ENCODE measurements at places on chromosomes 1 and 21.
A peak's percentile ranks its signal among the peaks of the same experiment; 100 is the strongest.

DNA sequence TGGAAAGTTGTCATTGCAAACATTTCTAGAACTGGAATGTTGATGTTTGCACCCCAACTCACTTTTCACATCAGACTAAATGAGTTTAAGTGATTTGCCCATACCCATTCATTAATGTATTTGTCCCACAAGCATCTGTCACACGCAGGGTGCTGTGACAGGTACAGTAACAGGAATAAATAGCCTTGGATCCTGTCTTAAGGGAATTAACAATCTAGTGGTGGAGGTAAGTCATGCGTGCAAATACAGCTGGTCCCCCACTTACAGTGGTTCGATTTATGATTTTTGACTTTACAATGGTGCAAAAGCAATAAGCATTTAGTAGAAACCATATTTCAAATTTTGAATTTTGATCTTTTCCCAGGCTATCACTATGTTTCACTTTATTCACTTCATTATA is 17.5 kb upstream of the PRDM2 start:
- no peak for DNase-seq

- no peak for DNase-seq
These were observed 31.4 kb upstream of the KIRREL1 start for GRCh38 chr1:157961805-157962762.

GRCh38 chr1:183498342-183498991 is 26.2 kb downstream of the SMG7 start:
- DNase-seq = no peak

DNA sequence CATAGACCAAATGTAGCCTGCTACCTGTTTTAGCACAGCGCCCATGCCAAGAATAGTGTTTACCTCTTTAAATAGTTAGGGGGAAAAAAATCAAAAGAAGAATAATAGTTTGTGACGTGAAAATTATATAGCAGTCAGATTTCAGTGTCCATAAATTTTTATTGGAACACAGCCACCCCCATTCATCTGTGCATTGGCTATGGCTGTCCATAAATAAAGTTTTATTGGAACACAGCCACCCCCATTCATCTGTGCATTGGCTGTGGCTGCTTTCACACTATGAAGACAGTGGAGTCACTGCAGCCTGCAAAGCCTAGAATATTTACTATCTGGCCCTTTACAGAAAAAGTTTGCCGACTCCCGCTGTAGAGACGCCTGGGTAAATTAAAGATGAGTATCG is 20.9 kb downstream of the EPHX1 start:
- DNase-seq = no peak

GRCh38 chr1:178530502-178530901 is 17.6 kb downstream of the TEX35 start:
- no peak for DNase-seq

DNA sequence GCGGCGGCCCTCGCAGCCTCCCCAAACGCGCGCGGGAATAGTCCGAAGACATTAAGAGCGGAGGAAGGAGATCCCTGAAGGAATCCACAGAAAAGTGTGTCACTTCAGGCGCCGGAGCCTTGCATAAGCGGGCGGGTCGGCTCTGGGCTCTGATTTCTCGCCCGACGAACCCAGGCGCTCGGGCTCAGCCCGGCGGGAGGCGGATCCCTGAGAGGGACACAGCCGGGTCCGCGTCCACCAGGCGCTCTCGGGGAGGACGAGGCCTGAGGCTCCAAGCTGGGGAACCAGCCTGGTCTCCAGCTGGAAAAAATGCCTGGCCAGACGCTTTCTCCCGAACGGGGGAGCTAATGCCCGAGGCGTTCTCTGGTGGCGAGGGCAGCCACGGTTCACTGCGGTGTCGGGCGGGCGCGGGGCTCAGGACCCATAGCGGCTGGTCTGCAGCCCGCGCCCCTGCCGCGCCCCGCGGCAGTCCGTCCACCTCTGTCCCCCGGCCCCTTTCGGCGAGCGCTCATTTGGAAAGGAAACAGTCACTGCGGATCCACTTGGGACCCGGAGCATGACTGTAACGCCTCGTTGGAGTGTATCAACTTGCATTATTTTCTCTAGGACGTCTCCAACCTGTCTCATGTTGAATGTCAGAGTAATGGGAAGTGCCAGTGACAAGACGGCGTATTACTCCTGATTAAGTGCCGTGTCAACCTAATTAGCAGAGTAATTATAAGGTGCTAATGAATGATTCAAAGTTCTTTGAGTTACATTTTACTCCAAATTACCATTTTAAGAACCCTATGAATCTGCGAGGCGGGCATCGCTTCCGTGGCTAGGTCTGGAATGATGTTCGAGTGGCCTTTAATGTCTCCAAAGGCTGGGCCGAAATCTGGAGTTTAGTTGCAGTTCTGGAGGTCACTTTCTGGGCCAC is 1.6 kb upstream of the BARHL2 start:
- no peak for DNase-seq

DNA sequence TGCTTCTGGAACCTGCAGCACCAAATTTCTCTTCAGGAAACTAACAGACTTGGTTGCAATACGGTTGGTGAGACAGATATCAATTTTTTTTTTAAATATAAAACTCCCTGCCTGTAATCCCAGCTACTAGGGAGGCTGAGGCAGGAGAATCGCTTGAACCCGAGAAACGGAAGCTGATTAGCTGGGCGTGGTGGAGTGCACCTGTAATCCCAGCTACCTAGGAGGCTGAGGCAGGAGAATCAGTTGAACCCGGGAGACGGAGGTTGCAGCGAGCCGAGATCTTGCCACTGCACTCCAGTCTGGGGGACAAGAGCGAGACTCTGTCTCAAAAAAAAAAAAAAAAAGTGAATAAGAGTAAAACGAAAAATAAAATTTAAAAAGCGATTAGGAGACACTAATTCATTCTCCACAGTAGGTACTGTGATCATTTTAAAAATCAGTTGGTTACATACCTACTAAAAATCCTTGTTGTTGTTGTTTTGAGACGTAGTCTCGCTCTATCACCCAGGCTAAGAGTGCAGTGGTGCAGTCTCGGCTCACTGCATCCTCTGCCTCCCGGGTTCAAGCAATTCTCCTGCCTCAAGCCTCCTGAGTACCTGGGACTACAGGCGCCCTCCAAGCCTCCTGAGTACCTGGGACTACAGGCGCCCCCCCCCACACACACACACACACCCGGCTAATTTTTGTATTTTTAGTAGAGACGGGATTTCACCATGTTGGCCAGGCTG is 796 bp upstream of the RBM8A start:
- no peak for DNase-seq

- DNase-seq = no peak
These were observed 32.3 kb downstream of the KIAA2013 start for GRCh38 chr1:11893907-11894251.

DNA sequence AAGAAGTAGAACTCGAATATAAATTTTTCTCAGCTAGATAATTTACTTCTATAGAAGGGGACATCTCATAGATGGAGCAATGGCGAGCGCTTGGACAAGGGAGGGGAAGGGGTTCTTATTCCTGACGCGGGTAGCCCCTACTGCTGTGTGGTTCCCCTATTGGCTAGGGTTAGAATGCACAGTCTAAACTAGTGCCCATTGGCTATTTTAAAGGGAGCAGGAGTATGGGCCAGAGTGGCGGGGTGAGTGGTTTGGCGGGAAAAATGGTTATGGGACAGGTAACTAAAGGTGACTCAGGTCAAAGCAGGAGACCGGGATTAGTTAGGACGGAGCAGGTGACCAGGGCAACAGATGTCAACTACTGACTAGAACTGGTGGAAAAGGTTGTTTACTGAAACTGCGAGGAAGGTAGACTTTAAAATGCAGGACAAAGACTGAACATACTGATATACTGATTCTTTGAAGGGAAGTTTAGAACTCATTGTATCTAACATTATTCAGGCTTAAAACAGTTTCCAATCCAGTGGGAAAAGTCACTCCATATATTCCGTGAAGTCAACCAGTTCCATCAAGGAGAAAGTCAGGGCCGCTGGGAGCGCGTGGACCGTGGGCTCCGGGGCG is 940 bp upstream of the ATAD3A start:
- DNase-seq = no peak

- no peak for DNase-seq
These were observed 3.6 kb downstream of the ZC3H12A start for GRCh38 chr1:37477946-37478345.

DNA sequence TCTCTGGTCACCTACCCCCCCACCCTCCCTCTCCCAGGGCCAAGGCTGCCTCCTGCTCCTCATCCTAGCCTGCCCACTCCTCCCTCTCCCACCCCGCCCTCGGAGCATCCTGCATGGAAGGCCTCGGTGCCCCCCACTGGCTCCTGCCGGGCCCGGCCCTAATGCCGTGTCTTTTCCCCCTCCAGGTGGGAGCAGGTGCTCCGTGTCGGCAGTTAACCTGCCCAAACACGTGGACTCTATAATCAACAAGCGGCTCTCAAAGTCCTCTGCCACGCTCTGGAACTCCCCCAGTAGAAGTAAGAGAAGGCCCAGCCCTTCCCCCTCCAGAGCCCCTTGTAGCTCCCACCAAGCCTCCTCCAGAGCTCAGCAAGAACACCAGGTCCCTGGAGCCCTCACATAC is 18.8 kb downstream of the MAP7D1 start:
- no peak for DNase-seq

- DNase-seq = no peak
These were observed 29.4 kb upstream of the IFNLR1 start for GRCh38 chr1:24216276-24217074.

GRCh38 chr21:30408782-30409494 is 13.1 kb downstream of the KRTAP13-1 start:
- peak; percentile 10 for DNase-seq

DNA sequence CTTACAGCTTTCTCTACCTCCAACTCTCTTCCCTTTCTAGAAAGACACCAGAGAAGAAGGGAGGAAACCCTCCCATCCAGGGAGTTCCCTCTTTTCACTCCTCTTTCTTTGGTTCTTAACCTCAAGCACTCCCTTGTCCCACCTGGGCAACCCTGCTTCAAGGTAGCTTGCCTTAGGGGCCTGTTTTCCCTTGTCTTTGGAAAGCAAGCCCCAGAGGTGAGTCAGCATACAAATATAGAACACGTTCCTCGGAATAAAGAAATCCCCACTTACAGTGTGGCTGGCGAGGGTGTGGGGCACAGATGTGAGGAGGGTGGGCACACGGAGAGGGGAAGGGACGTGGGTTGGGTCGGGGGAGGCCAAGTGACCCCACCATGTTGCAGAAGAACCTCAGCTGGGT is 26.1 kb upstream of the KCNE2 start:
- no peak for DNase-seq

GRCh38 chr1:115976921-115977498 is 697 bp downstream of the SLC22A15 start:
- no peak for DNase-seq

DNA sequence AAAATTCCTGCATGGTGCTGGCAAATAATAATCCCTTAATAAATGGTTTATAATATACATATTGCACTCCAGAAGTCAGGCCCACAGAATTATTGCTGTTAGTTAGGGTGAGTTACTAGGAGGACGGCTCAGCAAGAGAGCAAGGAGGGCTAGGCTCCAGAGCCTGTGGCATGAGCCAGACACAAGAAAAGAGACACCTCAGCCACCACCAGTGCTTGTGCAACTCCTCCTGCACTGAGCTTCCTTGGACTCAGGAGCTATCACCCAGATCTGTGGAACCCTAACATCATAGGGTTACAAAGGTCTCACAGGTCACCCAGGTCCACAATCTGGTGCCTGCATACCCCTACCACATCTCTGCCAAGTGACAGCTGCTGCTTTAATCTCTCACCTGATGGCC is 12.8 kb upstream of the LRRC8D start:
- no peak for DNase-seq

GRCh38 chr1:211732293-211732980 is 57.0 kb upstream of the NEK2 start:
- no peak for DNase-seq

DNA sequence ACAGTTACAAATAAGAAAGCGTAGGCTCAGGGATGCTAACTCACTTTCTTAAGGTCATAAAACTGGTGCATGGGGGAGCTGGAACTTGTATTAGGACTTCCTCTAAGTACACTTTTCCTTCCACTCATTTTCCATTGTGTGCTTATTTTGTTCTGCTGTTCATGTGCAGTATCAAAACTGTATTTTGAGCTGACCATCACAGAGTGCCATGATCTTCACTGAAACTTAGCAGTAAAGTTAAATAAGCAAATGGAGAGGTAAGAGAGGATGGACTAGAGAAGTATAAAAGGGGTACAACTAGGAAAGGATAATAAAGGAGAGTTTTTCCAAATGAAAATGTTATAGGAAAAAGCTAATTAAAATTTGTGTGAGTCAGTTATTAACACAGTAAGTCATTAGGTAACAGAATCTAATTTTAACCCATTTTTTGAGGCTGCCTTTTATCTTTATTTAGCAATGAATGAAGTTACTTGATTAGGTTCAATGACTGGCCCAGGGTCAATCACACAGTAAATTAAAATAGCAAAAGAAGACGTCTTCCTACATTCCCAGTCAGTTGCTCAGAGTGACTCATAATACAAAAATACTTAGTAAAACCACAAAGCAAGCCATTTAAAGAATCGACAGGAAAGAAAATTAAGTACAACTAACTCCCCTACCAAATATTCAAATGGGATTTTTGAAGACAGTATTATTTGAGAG is 165.8 kb upstream of the C1orf105 start:
- no peak for DNase-seq

DNA sequence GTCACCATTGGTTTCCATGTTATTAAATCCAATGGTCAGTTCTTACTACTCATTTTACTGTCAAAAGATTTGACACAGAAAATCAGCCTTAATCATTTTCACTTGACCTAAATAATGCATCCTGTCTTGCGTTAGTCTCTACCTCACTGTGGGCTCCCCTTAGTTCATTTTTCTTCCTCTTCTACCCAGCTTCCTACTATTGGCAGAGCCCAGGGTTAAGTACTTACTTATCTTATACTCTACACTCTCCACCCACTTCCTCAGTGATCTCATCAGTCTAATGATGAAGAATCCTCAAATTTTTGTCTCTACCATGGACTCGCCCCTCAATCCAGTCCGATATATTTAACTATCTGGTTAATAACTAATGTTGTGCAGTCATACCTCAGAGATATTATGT is 735.9 kb downstream of the KCNT2 start:
- DNase-seq = no peak

DNA sequence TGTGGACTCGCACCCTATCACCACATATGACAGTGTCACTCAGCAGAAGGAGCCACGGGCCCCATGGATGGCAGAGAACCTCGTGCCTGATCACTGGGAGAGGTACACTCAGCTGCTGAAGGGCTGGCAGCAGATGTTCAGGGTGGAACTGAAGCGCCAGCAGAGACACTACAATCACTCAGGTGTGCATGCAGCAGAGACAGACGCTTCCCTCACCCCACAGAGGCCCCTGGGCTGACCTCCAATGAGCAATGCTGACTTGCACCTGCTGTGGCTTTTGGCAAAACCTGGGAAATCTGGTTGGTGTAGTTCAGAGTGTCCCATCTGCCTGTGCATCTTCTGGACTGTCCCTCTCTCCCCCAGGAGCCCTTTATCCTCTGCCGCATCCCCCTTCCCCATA is 51.9 kb downstream of the KIAA1614 start:
- no peak for DNase-seq
